H54 (cell line): ENCODE measurements at places on chromosomes 1 and 21.
A peak's percentile ranks its signal among the peaks of the same experiment; 100 is the strongest.

GRCh38 chr1:62530516-62531154 is 66.7 kb upstream of the ANGPTL3 start:
- DNase-seq, result no peak

GRCh38 chr21:33088384-33088783 is 18.4 kb downstream of the OLIG1 start:
- no peak for DNase-seq

DNA sequence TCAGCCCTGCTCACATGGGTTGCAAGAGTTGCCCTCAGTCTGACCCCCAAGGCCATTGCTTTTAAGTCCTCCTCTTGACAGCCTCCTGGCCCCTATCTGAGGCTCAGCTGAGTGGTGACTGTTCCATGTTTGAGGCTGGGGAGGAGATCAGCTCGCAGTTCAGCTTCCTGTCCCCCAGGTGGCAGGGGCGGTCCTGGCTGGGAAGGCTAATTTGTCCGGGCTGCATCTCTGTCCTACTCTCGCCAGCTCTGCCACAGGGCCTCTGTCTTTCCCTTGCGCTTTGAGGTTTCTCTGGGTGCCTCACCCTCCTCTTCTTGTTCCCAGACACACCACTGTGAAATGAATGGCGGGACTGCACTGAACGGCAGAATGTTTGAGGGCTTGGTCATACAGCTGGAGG is 157.3 kb downstream of the KCNJ6 start:
- DNase-seq, result peak; percentile 18

DNA sequence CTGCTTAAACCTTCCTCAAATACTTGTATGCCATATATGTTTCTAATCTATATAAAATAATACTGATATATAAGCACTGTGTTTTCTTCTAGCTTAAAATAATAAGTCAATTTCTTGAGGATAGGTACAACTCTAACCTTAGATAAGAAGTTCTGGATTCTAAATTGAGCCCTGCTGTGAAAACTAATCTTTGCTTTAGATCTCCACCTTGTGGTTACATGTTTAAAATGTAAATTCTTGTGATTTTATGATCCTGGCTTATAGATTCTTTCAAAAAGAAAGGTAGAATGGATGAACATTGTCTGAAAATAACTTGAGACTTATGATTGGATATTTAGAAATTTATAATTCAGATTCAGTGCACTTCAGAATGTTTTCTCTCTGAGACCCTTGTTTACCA is 38.9 kb upstream of the HMCN1 start:
- no peak for DNase-seq

DNA sequence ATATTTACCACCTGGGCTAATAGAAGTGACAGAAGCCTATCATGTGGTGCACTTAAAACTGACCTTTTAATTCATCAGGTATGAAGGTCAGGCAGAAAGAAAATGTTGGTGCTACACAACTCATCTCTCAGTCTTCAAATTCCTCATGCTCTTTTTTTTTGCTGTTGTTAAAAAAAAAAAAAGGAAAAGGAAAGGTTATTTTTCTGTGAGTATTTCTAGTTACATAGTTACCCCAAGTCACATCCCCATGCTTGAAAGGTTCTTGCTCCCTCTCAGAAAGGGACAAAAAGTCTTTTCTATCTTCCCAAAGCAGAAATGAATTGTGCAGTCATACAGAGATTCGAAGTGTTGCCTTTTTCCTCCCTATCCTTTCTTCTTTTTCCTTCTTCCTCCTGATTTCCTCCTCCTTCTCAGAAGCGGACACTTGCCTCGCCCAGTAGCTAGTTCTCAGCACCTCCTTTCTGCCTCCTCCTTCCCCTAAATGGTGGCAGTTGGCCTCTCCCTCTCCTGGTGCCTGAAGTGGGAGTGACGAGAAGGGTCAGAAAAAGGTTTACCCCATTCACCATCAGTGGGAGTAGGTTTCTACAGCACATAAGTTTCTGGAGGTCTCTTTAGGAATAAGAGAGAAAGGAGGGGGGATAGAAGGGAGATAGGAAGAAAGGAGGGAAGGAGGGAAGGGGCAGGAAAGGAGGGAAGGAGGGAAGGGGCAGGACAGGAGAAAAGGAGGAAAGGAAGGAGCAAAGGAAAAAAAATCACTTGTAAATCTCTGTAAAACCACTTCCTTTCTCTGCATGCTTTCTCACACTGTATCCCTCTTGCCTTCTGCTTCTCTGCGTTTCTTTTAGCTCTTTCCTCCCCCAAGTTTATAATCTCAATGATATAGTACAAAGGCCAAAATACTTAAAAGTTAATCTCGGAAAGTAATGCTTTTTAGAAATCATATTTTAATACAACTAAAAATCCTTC is 20.4 kb upstream of the C1orf105 start:
- no peak for DNase-seq

- DNase-seq, result no peak
These were observed 642.2 kb downstream of the PTPRU start for GRCh38 chr1:29878501-29878900.

GRCh38 chr1:161182214-161182613 is 4.9 kb upstream of the B4GALT3 start:
- peak; percentile 44 for DNase-seq

DNA sequence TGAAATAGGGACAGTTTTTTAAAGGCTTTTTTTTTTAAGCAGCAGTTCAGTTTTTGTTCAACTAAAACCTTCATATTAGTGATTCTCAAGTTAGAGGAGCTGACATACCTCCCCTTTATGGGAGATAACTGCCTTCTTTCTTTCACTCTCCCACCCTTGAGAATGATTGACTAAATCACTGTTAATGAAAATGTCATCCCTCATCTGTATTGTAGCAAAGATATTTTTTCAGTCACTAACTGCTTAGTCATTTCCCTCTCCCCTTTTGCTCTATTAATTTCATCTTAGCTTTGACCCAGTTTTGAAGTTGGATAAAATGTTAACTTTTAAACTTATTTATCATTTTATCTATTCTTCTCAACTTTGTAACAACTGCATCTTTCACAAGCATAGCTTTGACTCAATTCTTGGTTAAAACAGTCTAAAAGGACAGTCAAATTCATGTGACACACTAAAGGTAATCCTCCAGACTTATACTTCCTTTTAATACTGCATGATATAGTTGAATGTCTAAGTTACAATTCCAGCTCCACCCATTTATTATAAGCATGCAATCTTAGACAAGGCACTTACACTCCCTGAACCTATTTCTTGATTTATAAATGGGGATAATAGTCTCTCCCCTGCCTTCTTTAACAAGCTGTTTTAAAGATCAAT is 17.1 kb downstream of the CAPZA1 start:
- DNase-seq, result no peak

DNA sequence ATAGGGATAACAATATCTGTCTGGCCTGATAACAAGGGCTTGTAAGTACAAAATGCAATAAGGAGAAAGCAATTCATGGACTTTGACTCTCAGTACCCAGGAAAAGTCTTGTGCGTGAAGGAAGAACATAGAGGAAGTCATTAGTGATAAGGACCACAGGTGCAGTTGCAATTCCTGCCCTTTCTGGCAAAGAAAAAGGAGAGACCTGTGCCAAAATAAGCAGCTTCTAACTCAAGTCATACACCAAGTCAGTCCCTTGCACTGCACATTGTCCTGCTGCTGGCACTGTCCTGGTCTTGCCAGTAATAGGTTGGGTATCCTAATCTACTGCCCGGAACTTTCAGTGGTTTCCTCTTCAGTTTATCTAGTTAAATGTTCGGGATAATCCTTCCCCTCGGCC is 14.8 kb upstream of the SOD1 start:
- no peak for DNase-seq

DNA sequence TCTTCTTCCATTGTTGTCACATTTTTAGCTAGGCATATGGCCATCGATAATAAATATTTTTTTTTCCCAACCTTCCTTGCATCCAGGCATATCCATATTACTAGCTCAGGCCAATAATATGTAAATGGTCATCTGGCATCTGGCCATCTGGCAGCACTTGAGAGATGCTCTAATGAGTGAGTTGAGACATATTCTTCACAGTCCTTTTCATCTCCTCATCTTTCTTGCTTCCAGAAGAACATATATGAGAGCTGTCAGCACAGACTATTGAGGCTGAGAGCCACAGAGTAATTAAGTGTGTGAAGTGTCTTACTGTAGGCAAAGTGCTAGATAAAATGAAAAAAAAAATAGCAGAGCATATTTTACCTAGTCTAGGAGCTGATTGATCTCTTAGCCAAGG is 628.4 kb upstream of the TMPRSS15 start:
- no peak for DNase-seq

GRCh38 chr1:180567654-180568053 is 8.9 kb downstream of the OVAAL start:
- DNase-seq, result no peak

GRCh38 chr21:39060485-39061083 is 122.7 kb downstream of the PSMG1 start:
- DNase-seq, result no peak

GRCh38 chr1:53473463-53473862 is 14.3 kb downstream of the DMRTB1 start:
- no peak for DNase-seq

DNA sequence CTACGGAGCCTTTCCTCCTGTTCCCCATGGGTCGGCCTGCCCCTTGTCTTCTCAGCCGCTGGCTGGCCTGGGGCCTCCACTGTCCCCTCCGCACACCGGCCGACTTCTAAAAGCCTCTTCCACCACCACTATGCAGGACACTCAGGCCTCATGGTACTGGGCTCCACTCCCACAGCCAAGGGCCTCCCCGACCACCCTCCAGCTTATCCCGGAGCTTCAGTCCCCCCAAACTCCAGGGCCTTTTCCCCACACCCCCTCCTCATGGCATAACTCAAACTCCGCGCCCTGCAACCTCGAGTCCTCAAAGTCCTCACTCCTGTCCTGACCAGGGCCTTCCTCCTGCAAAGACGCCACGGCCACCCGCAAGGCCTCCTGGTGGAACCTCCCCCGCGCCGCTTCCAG is 2.0 kb downstream of the LRRC41 start:
- no peak for DNase-seq

- DNase-seq, result no peak
These were observed 43.1 kb downstream of the SCP2 start for GRCh38 chr1:52970149-52970548.

DNA sequence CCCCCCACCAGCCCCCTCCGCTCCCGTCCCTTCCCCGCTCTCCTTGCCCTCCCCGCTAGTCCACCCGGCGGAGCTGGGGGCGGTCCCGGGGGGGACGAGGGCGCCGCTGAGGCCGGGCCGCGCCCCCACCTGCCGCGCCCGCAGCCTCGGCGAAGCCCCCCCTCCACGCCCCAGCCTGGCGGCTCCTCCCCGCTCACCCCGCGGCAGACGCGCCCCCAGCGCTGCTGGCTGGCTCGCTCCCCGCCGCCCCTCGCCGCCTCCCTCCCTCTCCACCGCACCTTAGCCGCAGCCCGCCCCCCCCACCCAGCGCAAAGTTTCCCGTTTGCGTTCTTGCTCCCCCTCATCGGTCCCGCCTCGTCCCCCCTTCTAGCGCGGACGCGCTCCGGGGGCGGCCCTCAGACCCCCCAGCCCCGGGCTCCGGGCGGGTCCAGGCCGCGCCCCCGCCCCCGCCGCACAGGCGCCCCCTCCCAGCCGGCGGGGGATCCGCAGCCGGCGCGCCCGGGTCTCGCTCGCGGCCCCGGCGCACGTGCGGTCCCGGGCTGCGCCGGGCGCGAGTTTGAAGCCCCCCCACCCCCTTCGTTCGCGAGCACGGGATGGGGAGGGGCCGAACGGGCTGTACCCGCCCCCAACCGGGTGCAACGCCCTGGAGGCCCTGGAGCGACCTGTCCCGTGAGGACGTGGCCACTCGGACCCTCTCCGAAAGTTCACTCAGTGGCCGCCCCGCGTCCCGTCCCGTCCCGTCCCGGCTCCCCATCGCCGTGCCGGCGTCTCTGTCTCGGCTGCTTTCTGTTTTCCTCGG is 623 bp downstream of the PTPRF start:
- peak; percentile 51 for DNase-seq

DNA sequence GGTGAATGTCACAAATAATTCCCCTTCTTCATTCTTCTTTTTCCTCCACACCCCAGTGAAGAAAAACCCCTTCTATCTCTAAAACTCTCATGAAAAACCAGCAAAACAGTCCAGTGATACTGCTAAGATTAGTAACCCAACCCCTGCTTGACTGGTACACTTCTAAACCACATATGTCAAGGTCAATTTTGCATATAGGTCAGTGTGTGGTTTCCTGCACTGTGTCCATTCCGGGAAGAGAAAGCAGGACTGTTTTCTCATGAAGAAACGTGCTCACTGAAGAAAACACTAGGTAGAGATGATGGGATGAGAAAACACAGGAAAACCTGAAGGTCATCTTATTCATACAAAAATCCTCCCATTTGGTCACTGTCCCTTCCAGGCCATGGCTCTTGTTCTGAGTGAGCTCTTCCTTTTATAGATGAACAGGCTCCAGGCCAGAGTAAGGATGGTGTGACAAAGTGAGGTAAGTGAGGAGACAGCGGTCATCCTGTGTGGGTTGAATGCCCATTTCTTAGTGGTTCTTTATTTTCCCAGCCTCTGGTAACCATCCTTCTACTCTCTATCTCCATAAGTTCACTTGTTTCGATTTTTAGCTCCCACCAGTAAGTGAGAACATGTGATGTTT is 122.7 kb downstream of the FASLG start:
- no peak for DNase-seq

DNA sequence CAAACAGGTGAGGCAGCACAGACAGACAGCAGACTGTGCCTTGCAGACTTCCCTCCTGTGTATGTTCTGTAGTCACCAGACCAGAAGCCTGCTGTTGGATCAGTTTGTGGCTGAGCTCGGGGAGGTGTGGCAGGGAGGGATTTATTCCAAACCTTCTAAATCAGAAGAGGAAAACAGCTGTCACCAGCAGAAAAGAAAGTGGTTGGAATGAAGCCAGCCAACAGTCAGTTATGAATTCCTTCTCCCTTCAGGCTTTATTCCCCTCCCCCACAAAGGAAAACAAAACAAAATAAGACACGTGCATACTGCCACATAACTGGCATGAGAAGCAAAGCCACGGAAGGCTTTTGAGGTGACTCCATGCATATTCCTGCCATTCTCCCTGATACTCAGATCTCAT is 19.0 kb upstream of the PIGV start:
- DNase-seq, result no peak

- no peak for DNase-seq
These were observed 17.3 kb downstream of the PDPN start for GRCh38 chr1:13600762-13601453.

- no peak for DNase-seq
These were observed 39.5 kb upstream of the CR2 start for GRCh38 chr1:207414606-207415108.

- no peak for DNase-seq
These were observed 27.1 kb downstream of the AHDC1 start for GRCh38 chr1:27576806-27577227.
